ENCODE measurements at places on chromosomes 6 and 20.

DNA sequence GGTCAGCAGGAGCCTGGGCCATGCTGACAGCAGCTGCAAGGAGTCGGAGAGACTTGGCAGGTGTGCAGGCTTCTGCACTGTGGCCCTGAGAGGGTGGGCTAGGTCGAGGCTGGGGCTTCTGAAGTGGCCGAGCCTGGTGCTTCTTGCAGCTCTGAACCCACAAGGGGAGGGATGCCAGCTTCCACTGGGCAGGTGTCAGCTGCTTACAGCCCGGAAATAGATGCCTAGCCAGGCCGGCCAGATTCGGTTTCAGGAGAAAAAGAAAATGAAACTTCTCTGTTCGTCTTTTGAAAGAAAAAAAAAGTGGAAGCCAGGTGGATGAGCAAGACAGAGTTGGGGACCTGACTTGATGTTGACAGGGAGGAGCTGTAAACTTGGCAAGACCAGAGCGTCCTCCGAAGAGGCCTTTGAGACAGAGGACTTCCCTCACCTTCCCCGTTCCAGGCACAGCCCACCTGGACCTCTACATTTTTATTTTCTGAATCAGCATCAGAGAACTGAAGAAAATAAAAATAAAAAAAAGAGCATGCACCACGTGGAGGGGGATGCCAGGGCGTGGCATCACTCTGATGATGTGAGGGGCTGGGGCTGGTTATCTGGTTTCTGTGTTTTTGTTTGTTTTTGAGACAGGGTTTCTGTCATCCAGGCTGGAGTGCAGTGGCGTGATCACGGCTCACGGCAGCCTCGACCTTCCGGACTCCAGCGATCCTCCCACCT is at the start of gene ZBP1:
Gene ZBP1, minus strand, starts transcription at position 153 of the 717 bp plus-strand sequence. Its CDS starts 131 bp downstream, at position 22.
- DNase-seq = no peak

GRCh38 chr6:33589731-33590530 is 9.9 kb upstream of the BAK1 start:
- DNase-seq = peak; percentile 93

- no peak for DNase-seq
Measured at GRCh38 chr6:137660296-137660731, 166.1 kb upstream of the OLIG3 start.

GRCh38 chr6:106886922-106887797 is 87.4 kb downstream of the CD24 start:
- no peak for DNase-seq

DNA sequence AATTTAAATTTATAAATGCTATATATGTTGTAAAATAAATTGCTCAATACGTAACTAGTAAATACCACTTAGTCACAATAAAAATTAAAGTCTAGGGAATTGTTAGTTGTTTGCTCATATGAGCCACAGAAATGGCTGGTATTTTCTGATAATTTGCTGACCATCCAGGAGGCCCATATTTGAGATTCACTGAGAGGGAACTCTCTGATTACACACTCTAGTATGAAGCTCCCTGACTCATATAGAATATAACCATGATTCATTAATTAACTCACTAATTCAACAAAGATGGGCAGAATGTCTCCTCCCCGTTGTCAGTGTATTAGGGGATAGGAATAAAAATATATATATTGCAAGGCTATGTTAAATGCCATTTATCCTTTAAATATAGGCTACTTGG is 46.6 kb upstream of the TMEM30A start:
- DNase-seq = no peak

DNA sequence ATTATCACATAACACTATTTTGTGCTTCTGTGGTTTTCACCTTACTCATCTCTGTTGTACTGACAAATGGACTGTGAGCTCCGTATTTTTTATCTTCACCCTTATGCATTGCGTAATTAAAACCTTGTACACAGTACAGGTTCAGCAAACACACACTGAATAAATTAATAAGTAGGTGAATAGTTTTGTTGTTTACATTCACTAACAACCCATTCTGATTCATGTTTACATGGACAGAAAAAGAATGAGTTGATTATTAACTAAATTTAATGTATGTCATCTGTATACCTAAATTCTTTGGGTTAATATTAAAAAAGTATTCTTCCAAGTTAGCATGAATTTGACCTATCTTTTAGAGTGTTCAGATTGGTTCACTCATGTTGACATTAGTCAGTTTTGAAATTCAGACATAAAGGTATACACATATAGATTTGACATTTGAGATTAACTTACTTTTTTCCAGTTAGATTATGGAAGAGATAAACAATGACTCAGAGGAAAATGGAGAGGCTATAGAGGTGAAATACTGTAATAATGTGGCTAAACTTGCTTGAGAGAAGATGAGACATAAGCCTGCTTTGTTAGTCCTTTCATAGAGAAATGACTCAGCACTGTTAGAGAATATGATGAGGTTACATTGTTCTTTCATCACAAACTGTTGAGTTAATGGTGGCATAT is 541.7 kb upstream of the FLRT3 start:
- DNase-seq = no peak

- no peak for DNase-seq
Measured at GRCh38 chr6:157066781-157067491, 256.4 kb downstream of the TMEM242 start.

DNA sequence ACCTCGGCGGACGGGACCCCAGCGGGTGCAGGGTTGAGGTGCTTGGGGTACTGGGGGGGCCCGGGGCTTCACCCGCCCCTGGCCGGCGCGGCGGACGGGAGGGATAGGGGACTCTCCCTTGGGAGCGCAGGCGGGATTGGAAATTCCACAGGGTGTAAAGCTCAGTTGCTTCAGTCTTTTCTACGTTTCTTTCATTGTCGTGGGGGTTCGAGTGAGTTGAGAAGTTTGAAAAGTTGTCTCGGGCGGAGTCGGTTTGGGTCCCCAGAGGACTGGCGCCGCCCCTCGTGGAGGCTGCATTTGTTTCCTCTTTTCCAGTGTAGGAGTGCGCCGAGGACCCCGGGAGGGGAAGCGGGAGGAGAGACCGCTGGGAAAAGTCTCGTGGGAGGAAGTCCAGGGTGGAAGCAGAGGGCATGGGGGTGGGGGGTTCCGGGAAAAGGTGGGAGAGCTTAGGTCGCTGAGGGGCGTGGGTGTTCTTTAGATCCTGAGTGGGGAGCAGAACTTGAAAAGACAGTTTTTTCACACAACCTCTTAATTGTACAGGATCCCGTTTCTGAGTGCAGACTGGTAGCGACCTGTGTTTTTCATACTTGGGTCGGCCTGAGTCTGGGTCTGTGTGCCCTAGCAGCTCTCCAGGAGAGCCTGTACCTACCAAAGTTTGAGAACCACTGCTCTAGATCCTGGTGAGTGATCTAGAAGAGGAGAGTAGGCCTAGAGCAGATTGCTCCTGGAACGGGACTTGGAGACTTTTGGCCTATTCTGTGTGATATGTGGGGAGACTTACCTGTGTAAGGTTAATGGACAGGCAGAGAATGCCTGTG is 495 bp downstream of the FAM83B start:
- peak; percentile 81 for DNase-seq

DNA sequence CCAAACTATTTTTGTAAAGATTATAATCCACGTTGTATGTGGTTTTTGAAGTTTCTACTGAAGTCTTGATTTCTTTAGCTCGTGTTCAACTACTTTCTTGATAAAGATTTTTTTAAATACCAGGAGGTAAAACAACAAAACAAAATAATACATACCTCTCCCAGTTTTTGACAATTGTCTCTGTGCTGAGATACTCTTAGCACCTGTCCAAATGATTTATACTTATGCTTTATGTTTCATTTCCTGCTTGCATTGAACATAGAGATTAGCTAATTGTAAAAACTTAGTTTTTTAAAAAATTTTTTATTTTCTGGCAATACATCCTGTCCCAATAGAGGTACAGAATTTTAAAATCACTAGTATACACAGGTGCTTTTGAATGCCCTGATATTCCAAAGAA is 506.9 kb upstream of the ADGRB3 start:
- DNase-seq = no peak

- DNase-seq = peak; percentile 92
Measured at GRCh38 chr6:26576929-26577719, 19.6 kb upstream of the ABT1 start.

- DNase-seq = peak; percentile 94
Measured at GRCh38 chr6:87483929-87484328, 11.2 kb downstream of the SLC35A1 start.

DNA sequence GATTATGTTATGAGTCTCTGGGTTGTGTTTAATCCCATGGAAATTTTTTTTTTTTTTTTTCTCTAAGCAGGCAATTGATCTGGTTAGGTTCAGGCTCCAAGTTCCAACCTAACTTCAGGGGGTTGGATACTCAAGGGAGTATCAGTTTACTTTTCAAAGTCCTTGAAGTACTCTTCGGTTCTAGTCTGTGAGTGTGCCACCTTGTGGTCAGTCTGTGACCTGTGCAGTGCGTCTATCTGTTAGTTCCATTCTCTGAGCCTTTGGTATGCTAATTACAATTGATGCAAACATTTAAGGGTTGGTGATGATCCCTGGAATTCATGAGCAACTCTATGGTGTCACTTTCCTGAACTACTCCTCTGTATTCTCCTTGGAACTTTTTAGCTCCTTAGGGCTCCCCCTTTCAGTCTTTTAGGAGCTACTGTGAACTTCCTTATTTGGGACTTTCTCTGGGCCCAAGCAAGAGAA is 342.0 kb downstream of the SOX4 start:
- peak; percentile 78 for DNase-seq

DNA sequence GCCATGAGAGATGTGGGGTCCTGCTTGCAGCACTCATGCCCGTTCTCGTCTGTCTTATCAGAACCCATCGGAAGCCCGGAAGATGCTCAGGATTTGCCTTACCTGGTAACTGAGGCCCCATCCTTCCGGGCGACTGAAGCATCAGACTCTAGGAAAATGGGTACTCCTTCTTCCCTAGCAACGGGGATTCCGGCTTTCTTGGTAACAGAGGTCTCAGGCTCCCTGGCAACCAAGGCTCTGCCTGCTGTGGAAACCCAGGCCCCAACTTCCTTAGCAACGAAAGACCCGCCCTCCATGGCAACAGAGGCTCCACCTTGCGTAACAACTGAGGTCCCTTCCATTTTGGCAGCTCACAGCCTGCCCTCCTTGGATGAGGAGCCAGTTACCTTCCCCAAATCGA is 8.3 kb downstream of the PI16 start:
- DNase-seq = peak; percentile 95

- no peak for DNase-seq
Measured at GRCh38 chr6:106244931-106245330, 80.6 kb downstream of the ATG5 start.
